Fibroblast of skin of left quadriceps (primary cell): ENCODE measurements at places on chromosomes 3 and 15.
A peak's percentile ranks its signal among the peaks of the same experiment; 100 is the strongest.

DNA sequence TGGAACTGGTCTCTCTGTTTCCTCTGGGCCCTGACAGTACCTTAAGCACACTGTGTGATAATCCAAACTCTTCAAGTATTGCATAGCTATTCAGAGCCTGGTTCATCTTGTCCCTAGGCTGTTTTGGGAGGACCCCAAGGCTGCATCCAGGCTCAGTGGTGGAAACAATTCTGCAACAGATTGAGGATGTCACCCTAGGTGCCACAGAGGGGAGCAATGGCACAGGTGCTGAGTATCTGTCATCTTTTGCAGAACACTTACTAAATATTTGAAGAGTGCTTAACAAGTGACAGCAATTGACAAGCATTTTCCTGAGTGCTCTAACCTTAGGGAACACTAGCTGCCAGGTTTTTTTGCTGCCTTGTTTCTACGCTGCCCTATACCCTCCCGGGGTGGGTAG lies 27.8 kb downstream of the STARD5 start:
- no peak for DNase-seq

GRCh38 chr3:81699536-81700320 lies 61.7 kb downstream of the GBE1 start:
- DNase-seq = no peak

DNA sequence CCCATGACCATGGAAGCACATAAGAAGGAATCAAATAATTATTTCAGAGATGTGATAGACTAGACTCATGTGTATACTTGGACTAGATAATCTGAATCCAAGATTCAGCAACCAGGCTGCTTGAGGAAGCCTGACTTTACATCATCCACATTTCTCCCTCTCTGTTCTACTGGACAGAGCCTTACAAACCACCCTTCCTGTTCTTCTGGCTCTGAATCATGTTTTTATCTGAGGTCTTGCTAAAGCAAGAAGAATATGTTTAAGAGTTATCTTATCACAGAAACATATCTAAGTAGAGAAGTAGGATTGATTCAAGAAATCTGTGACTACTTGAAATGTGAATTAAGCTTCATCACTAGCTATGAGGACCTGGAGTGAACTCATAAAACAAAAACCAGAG lies 71.1 kb upstream of the SLC24A5 start:
- DNase-seq = no peak

DNA sequence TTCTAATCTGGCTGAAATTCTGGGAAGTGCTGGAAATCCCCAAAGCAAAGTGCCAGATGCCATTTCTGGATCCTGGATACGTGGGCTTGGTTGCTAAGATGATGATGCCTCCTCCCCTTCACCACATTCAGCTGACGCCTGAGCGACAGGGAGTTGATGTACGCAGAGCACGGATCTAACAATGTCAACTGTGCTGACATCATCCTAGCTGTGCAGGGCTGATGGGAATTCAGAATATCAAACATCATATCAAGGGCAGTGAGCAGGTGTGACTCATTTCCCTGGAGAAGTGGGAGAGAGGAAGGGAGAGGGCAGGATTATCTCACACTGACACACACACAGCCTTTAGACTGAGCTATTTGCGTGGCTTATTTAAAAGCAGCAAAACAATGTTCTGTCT lies 92.6 kb upstream of the ZBTB20 start:
- DNase-seq = peak; percentile 90

DNA sequence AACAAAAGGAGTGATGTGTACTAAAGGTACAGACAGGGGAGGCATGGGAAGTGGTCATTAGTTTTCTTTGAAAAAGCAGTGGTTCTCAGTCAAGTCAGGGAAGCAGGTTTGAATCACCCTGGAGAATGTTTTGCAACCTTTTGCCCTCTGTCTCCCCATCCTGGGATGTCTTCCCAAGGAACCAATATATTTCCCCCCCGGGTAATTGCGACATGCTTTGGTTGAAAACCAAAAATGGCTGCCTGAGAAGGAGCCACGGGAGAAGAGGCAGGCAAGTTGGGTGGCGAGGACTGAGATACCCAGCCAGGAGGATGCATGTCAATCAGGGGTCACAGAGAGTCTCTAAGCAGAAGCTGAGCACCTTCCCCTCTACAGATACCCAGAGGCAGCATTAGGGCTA lies 20.2 kb upstream of the PPP1R2 start:
- DNase-seq = no peak

DNA sequence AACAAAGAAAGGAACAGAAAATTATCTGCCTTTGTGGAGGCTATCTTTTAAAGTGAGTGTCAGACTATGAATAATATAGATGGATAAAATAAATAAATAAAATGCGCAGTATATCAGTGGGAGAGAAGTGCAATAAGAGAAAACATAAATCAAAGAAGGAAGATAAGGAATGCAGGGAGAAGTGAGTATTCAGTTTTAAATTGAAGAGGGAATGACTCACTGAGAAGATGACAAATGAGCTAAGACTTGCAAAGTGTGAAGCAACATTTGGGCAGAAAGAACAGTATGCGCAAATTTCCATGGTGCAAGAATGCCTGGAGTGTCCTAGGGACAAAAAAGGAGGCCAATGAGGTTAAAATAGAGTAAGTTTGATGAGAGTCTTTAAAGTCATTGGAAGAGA lies 1300.1 kb upstream of the ALCAM start:
- DNase-seq = peak; percentile 23

DNA sequence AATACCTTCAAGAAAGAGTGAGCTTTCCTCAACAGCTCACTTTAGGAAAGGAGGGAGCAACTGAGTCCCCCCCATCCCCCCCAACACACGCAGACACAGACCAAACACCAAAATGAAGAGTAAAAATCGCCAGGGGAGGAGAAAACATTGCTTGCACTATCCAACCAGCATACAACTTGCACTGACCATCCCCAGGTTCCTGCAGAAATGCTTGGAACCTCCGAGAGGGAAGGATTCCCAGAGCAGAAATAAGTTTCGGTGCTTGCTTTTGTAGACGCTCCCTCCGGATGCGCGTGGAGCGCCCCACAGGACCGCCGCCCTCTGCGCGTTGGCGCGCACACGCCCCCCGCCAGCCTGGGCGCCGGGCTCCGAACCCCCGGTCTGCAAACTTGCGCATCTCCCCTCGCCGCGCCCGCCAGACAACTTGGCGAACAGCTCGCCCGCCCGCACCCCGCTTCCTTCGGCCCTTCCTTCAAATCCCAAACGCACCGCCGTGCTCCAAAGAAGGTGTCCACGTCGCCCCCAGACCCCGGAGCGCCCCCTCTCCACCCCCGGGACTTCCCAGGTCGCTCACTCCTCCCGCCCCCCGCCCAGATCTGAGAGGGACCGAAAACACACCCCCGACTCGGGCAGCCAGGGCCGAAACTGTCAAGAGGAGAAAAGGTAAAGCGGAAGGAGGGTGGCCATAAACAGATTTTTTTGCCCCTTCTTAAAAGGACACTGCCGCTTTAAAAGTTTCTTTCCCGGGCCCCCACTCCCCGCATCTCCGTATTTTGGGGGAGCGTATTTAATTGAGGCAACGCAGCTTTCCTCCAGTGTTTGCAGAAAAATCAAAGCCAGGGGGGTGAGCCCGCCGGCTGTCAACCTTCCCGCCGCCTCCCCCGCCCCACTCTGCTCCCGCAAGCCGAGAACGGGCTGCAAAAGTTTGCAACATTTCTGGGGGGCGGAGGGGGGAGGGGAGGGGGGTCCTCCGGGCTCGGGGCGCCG lies 859 bp downstream of the RORA start:
- DNase-seq = no peak

- DNase-seq = no peak
These were observed 89.5 kb upstream of the ZBED2 start for GRCh38 chr3:111684640-111685039.

DNA sequence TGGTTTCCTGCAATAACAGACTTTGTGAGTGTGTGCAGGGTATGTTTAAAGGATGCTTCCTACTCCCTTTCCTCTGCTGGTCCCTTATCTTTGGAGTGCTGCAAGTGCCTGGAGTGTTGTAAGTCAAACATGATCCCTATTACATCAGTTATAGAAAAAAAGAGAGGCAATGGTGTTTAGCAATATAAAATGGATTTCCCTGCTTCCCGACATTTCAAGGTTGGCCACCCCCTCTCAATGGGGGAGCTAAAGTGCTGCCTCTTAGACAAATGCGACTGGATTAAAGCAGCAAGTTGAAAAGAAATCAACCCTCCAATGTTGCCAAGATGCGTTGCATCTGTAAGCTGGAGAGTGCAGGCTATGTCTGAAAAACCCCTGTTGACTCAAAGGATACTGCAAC lies 203.1 kb upstream of the WNT5A start:
- no peak for DNase-seq

GRCh38 chr3:191631496-191631895 lies 170.5 kb downstream of the PYDC2 start:
- no peak for DNase-seq

- DNase-seq = peak; percentile 84
These were observed 55.0 kb downstream of the FLNB start for GRCh38 chr3:58063022-58063815.
